ENCODE measurements at places on chromosomes 11 and 22.

- DNase-seq: no peak
These were observed 236.3 kb upstream of the SORL1-AS1 start for GRCh38 chr11:121688860-121689614.

DNA sequence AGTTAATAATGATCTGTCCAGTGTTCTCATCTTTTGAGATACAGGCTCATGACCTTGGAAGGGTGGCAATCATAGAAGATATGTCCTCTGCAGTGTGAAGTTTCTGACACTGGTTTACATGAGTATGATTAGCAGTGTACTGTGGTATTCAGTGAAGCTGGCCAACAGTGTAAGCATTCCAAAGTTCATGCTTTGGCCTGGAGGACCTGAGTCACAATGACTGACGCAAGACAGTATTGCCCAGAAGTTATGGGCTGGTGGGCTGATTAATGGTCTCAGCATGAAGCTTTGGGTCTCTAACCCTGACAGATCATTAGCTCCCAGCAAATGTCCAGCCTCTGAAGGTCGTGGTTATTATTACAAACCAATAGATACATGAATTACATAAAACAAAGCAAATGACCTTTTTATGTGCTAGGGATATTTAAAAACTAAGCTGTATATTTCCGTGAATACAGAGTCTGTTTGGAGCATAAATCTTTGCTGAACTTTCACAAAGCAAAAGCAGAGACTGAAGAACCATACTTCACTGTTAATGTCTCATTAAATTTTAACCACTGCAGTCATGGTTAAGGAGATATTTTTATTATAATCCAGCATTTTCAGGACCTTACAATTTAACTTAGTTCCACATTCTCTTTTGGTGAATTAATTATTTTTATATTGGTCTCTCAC is 28.3 kb upstream of the USP47 start:
- no peak for DNase-seq

DNA sequence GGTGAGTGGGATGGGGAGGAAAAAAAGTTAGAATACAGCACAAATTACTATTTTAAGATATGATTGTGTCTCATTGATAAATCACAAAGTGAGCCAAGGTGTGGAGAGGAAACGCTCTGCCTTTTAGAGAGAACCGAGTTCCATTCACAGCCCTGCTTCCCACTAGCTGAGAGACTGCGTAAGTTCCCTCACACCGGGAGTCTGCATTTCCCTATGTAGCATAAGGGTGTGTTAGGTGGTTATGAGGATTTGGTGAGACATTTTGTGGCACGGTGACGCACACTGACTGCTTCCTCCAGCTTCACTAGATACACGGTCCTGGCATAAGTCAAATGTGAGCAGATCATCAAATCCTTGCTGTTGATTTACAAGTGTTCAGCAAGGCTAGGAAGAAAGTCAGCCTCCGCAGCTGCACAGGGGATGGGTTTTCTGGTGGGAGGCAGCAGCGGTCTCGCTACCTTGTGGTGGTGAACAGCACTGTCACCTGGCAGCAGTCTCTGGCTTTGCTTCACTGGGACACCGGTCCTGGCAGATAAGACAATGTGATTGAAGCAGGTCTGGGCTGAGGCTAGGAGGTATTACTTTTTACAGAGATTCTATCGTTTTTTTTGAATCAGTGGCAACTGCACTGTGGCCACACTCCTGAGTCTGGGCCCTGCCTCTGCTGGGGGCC is 312.2 kb upstream of the B3GAT1 start:
- DNase-seq: no peak

DNA sequence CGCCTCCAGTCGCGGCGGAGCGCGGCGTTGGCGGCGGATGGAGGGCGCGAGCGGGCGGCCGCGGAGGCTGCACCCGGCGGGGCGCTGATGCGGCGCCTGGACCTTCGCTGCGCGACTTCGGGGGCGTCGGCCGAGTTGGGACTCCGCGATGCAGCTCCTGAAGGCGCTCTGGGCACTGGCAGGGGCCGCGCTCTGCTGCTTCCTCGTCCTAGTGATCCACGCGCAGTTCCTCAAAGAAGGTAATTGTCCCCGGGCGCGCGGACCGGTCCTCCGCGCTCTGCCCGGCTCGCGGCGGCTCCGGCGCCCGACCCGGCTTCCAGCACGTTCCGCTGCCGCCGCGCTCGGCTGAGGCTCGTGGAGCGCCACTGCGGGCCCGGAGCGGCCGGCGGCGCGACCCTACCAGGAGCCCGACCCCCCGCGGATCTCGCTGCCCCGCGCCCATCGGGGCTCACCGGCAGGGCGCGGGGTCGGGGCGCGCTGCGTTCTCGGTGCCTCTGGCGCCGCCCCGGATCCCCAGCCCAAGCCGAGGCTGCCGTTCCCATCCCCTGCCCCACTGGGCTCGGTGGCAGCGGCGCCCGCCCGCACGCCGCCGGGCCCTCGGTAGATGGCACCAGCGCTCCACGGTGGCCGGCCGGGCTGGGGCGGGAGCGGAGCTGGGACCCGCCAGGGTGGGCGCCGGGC is 1251.2 kb downstream of the BRD1 start:
- DNase-seq: no peak

- DNase-seq: no peak
These were observed 12.2 kb downstream of the SC5D start for GRCh38 chr11:121304759-121305158.

- no peak for DNase-seq
These were observed 522.9 kb downstream of the NTM start for GRCh38 chr11:131893103-131893890.

DNA sequence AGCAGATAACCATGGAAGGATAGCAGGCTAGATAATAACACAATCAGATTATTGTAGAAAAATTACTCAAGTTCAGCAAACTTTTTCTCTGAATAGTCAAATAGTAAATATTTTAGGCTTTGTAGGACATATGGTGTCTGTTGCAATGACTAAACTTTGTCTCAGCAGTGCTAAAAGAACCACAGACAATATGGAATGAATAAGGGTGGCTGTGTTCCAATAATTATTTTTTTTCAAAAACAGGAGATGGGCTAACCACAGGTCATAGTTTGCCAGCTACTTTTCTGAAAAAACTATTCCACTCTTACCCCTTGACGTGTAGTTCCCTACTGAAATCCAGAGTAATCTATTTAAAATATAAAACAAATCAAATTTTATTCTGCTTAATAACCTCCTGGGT is 153.9 kb upstream of the LRRC4C start:
- DNase-seq: no peak

DNA sequence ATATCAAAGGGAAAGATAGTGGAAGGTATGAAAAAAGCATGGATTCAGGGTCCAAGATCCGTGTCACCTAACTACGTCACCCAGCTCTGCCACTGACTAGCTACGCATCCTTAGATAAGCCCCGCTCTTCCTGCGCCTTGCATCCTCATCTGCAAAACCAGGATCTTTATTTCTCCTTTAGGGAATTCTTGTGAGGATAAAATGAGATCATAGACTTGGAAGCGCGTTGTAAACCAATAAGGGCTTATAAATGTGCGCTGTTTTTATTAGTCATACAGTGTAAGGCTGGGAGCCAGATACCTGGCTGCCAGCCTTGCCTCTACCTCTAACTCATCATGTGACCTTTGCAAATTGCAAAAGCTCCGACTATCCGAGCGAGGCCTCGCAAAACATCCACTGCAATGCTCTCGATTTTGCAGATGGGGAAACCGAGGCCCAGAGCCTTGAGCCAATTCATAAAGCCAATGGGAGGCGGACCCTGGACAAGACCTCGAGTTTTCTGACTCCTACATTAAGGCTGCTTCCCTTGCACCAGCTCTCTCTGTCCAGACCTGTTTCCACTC is 753 bp downstream of the PRPF19 start:
- no peak for DNase-seq

- DNase-seq: no peak
These were observed 26.5 kb downstream of the MED15 start for GRCh38 chr22:20533879-20534265.

- DNase-seq: no peak
These were observed 20.9 kb downstream of the OOSP3 start for GRCh38 chr11:59899532-59899931.

GRCh38 chr11:119744577-119744976 is 15.6 kb upstream of the NECTIN1 start:
- no peak for DNase-seq

GRCh38 chr11:21465203-21465602 is 727.7 kb upstream of the ANO5 start:
- no peak for DNase-seq

DNA sequence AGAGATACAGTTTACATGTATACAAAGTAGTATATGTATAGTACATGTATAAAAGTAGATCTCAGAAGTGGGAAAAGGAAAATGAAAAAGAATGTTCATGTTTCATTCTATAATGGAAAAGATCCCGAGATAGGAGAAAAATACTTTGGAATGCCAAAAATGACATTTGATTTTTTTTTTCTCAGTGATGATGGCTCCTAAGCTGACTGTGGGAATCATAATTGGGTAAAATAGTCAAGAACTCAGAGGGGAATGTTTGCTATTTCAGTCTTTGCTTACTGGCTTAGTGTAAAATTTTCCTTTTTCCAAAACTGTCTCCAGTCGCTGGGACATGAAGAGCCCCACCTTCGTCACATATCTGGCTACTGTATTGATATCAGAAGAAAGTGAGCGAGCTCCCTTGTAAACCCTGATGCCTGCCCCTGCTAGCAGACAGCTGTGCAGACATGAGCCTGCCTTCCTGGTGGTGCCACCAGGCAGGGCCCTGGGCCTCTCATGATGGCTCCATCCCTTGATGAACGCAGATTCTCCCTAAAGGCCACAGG is 944.6 kb downstream of the NTM start:
- no peak for DNase-seq

DNA sequence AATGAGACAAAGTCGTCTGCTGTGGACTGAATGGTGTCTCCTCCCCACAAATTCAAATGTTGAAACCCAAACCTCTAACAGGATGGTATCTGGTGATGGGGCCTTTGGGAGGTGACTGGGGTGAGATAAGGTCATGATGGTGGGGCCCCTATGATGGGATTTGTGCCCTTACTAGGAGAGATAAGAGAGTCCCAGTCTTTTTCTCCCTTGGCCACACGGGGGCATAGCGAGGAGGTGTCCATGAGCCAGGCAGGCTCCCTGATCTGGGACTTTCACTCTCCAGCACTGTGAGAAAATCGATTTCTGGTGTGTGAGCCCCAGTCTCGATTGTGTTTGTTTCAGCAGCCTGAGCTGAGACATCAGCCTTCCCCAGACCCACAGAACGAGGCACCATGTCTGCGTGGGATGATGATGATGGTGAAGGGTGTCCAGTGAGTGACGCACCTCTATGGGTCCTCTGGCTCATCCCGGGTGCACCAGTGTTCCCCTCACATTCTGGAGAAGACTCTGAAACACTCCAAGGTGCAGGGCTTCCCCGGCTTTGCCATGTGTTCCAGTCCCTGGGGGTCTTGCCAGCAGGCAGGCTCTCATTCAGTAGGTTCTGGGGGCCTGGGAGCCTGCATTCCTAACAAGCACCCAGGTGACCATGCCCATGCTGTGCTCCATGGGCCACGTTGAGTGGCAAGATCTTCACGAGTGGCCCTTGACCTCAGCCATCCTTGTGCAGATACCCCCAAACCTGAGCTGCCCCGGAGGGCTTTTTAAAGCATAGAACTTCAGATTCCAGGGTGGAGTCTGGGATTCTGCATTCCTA is 363.0 kb downstream of the CTTN start:
- no peak for DNase-seq

DNA sequence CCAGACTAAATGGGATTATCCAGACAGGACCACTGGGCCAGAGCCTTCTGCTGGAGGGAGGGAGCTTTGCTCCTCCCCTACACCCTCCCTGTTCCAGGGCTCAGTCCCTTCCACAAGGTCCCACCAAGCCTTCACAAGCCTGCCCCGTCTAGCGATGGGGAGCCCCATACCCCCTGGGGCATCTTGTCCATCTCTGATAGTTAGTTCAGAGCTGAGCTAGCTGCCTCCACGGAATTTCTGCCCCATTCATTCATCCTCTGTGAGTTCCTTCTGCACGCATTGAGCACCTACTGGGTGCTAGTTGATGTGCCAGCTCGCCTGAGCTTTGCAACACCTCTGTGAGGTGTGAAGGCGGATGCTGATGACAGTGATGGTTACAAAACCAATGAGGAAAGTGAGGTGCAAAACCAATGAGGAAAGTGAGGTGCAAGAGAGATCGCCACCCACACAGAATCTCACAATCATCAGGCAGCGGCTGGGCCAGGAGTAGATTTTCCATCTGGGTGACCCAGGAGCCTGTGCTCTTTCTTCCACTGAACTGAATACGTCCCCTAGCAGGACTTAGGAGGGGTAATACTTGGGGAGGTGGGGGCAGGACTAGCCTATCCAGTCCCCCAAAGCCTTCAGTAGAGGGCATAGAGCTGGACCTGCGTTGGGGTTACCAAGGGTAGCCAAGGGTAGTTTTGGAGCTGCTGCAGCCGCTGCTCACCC is 21.5 kb upstream of the CBX7 start:
- peak; percentile 36 for DNase-seq

DNA sequence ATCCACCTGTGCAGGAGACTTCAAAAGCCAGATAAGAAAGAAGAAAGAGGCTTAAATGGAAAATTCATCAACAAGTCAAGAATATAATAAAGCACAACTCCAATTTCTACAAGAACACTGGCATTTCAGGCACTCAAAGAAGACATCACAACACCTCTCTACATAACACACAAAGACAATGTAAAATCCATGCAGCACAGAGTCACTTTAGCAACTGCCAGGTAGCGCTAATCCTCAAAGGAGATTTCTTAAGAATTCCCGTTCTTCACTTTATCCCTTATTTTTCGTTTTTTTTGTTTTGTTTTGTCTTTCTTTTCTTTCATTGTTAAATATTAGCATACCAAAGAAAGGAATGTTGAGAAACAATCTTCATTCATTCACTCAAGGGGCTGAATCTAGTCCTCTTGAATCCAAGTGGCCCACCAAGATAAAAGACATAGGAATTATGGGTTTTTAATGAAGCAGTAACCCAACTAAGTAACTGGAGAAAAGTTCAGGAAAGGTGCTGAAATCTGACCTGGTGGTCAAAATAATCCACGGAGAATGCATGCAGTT is 95.0 kb downstream of the CADM1 start:
- no peak for DNase-seq

DNA sequence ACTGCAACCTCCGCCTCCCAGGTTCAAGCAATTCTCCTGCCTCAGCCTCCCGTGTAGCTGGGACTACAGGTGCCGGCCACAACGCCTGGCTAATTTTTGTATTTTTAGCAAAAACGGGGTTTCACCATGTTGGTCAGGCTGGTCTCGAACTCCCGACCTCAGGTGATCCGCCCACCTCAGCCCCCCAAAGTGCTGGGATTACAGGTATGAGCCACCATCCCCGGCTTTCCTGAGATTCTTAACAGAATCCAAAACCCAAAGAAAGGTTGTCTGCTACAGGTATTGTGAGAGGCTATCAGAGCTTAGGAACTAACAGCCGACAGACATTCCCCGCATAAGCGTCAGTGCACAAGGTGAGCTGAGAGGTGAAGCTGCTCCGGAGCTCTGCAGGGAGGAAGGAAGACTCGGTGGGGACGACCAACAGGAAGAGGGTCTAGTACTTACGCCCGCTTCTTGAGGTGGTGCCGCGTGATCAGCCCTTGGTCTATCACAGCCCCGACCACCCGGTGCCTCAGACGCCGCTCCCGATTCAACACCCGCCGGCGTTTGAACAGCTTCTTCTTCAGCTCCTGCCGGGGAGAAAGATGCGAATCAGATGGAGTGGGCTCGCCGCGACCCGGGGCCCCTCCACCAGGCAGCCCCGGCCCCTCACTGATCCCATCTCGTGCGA is 470 bp downstream of the C11orf98 start:
- DNase-seq: no peak

GRCh38 chr22:48761546-48761945 is 1066.1 kb downstream of the BRD1 start:
- no peak for DNase-seq

- DNase-seq: no peak
These were observed 91.0 kb upstream of the ARHGAP32 start for GRCh38 chr11:129283141-129283540.

- no peak for DNase-seq
These were observed 605.3 kb upstream of the B3GAT1 start for GRCh38 chr11:135017296-135017695.
